HFFc6 (cell line): ENCODE measurements at places on chromosomes 3 and 15. TPM values are rescaled to one million over a fixed set of nuclear protein-coding genes. Genes with fewer than 3 reads are reported as not detected.
A peak's percentile ranks its signal among the peaks of the same experiment; 100 is the strongest.

DNA sequence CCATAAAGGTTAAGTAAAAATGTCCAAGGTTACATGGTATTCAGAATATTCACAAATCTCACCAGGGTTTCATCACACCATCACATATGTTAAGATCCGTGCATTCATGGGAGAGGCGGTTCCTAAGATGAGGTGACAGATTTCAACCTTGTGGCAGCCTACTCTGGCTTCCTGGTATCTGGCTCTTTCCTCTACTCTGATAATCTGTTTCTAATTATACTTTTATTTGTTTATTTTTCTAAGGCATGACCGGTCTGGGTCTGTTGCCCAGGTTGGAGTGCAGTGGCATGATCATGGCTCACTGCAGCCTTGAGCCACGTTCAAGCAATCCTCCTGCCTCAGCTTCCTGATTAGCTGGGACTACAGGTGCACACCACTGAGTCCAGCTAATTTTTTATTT is 34.4 kb downstream of the RAF1 start:
- H3K27ac ChIP-seq = peak overlapping the region; percentile 65
- peak; percentile 53 for DNase-seq
- no peak overlapping the region for H3K4me3 ChIP-seq
- H3K27me3 ChIP-seq = peaks cover 2% of the 10 kb centered on the region; the same call in 1 of the 2 replicates
- peaks cover 46% of the 10 kb centered on the region for H3K4me1 ChIP-seq

ACSBG1 gene
- not detected in 3 replicates for total RNA-seq

GPR62 gene
- 0.08 TPM in 1 of 3 replicates, not detected in the others for total RNA-seq

- peaks cover 34% of the 10 kb centered on the region for H3K4me1 ChIP-seq
- no peak overlapping the region for H3K27ac ChIP-seq
- peak overlapping the region; percentile 87 for H3K4me3 ChIP-seq
- no peak for DNase-seq
Measured at GRCh38 chr3:147393261-147393942, 12.9 kb downstream of the ZIC4 start.

RTP4 gene
- not detected in 2 replicates for total RNA-seq

DNA sequence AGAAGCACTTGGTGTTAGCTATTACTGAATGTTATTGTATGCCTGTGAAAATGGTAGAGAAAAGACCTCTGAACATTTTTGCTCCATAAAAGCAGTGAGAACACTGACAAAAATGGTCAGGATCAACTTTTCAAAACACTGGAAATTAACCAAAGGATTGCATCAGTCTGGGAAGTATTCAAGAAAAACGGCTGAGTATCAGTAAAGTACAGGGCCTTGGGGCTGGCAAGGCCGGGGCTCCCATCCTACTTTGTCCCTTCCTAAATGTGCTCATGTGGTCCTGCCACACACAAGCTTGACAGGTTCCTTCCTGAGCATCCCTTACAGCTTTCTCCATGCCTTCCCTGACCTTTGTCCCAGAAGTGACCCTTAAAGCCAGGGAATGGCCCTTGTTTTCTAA is 84.0 kb downstream of the CFAP20DC start:
- H3K4me1 ChIP-seq = peaks cover 53% of the 10 kb centered on the region
- H3K27me3 ChIP-seq = no peaks in the 10 kb centered on the region
- no peak overlapping the region for H3K4me3 ChIP-seq
- peak overlapping the region; percentile 69 for H3K27ac ChIP-seq
- peaks cover 13% of the 10 kb centered on the region for H3K36me3 ChIP-seq

RASL12 gene
- not detected in 3 replicates for total RNA-seq

- DNase-seq = peak; percentile 2
- H3K4me1 ChIP-seq = peaks cover 21% of the 10 kb centered on the region
- peak overlapping the region; percentile 64; the same call in 1 of the 2 replicates for H3K27ac ChIP-seq
- peak overlapping the region; percentile 40 for H3K4me3 ChIP-seq
- H3K36me3 ChIP-seq = no peaks in the 10 kb centered on the region
- H3K27me3 ChIP-seq = peaks cover 2% of the 10 kb centered on the region
Measured at GRCh38 chr3:141939759-141940158, 63.3 kb downstream of the ATP1B3 start.

CYB561D2 gene
- 22.9 to 25.2 TPM (median 23.2 TPM) in 3 replicates for total RNA-seq

- peak overlapping the region; percentile 93 for H3K27ac ChIP-seq
- peak; percentile 91 for DNase-seq
Measured at GRCh38 chr3:148955544-148956346, 35.6 kb upstream of the GYG1 start.

DNA sequence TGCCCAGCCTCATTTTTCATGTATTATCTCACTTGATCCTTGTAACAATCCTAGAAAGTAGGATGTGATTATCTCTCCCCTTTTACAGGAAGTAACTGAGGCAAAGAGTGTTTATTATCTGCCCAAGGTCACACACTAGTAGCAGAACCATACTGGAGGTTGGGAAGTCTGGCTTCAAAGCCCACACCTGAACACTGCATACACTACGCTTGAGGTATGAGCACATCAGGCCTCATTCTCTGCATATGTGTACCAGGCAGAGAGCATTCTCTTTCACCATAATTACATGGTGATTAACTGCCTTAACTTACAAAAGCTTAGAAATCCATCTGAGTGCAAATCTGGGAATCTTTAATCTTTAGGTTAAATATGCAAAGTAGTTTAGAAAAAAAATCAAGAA is 361.8 kb downstream of the MFSD1 start:
- no peak overlapping the region for H3K4me3 ChIP-seq
- H3K4me1 ChIP-seq = no peaks in the 10 kb centered on the region; the same call in 1 of the 2 replicates
- peaks cover 5% of the 10 kb centered on the region for H3K27me3 ChIP-seq
- DNase-seq = no peak
- H3K27ac ChIP-seq = no peak overlapping the region

TIMP4 gene
- 1.00 TPM in 1 of 2 replicates, not detected in the other for total RNA-seq

ZNF660 gene
- total RNA-seq = 0.05 to 0.42 TPM (median 0.05 TPM) in 3 replicates

DNA sequence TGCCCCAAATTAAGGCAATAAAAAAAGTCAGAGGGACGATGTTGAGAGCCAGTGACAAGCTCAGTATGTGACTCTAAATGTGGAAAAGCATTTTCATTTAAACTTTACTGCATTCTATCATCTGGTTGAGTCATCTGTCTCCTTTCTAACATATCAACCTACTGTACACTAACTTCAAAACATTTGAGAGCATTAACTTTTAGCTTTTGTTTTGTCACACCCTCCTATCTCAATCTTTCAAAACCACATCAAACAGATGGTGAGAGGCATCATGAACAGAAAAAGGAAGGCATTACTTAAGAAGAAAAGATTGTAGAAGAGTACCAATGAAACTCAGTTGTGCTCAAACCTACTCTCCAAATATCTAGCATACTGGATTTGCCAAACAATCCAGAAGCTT is 4.8 kb downstream of the LRRC58 start:
- H3K4me1 ChIP-seq = peaks cover 38% of the 10 kb centered on the region
- H3K36me3 ChIP-seq = peaks cover 38% of the 10 kb centered on the region
- peaks cover 1% of the 10 kb centered on the region; the same call in 1 of the 2 replicates for H3K27me3 ChIP-seq
- no peak overlapping the region for H3K27ac ChIP-seq

- no peaks in the 10 kb centered on the region; the same call in none of the 2 replicates for H3K27me3 ChIP-seq
- H3K36me3 ChIP-seq = peaks cover 8% of the 10 kb centered on the region; the same call in 1 of the 2 replicates
- DNase-seq = no peak
Measured at GRCh38 chr15:84703808-84704207, 12.1 kb downstream of the SEC11A start.

DNA sequence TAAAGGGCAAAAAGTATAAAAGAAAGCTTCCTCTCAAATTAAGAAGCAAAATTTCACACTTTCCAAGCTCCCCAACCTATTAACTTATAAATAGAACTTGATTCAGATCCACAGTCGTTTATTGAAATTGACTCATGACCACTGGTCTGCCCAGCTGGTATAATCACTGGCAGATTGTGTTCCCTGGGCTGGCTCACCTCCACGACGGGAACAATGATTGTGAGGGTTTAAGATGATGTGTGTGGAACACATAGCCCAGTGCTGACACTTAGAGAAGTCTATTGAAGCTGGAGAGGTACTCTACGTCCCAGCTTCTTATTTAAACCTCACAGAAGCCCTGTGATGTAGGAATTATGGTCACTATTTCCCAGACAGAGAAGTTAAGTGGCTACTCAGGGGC is 90.4 kb downstream of the MB21D2 start:
- H3K27me3 ChIP-seq = no peaks in the 10 kb centered on the region; the same call in 1 of the 2 replicates
- H3K27ac ChIP-seq = no peak overlapping the region
- peaks cover 57% of the 10 kb centered on the region for H3K4me1 ChIP-seq
- H3K4me3 ChIP-seq = no peak overlapping the region

DNA sequence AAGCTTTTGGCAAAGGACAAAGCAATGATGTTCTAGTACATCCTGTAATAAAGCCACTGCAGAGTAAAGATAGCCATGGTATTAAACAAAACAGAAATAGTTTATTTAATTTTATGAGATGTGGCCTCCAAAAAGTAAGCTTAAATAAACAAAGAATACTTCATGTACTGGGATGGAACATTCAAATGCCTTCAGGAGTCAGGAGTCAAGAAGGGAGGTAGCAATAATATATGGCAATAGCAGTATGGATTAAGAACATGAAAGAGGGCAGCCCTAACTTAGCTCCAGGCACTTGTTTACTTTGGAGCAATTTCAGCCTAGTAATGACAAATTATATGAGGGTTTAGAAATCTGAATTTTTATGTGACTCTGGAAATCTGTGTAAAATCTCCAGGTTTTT is 343.9 kb upstream of the THRB start:
- H3K27me3 ChIP-seq = no peaks in the 10 kb centered on the region
- H3K4me1 ChIP-seq = no peaks in the 10 kb centered on the region
- H3K36me3 ChIP-seq = no peaks in the 10 kb centered on the region
- H3K4me3 ChIP-seq = no peak overlapping the region
- H3K27ac ChIP-seq = no peak overlapping the region
- no peak for DNase-seq

- H3K4me1 ChIP-seq = peaks cover 89% of the 10 kb centered on the region
- peaks cover 92% of the 10 kb centered on the region for H3K27me3 ChIP-seq
- peak; percentile 78 for DNase-seq
Measured at GRCh38 chr15:39592500-39592899, 11.6 kb downstream of the THBS1 start.

DNA sequence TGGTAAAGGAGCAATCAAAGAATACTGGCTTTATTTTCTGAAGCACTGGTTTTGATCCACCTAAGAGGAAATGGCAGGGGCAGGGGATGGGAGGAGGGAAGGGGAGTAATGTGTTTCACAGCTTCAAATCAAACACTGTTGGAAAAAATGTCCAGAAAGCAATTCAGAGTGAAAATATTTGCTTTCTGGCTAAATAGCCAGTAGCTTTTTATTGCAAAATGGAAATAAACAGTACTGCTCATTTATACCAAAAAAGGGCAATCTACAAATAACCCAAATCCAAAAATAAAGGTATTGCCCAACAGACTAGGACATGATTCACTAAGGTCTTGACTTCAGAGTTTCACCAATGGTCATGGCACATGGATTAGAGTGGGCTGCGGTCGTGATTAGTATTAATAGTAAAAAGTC is 279.3 kb upstream of the THBS1 start:
- peak overlapping the region; percentile 75 for H3K4me3 ChIP-seq
- H3K27me3 ChIP-seq = no peaks in the 10 kb centered on the region
- H3K4me1 ChIP-seq = peaks cover 98% of the 10 kb centered on the region
- peaks cover 12% of the 10 kb centered on the region for H3K36me3 ChIP-seq

PP2D1 gene
- total RNA-seq = not detected in 3 replicates

CADPS gene
- not detected in 3 replicates for total RNA-seq

SPTSSB gene
- total RNA-seq = not detected in 3 replicates

WDR82 gene
- 55.5 to 57.7 TPM (median 57.3 TPM) in 3 replicates for total RNA-seq

DNA sequence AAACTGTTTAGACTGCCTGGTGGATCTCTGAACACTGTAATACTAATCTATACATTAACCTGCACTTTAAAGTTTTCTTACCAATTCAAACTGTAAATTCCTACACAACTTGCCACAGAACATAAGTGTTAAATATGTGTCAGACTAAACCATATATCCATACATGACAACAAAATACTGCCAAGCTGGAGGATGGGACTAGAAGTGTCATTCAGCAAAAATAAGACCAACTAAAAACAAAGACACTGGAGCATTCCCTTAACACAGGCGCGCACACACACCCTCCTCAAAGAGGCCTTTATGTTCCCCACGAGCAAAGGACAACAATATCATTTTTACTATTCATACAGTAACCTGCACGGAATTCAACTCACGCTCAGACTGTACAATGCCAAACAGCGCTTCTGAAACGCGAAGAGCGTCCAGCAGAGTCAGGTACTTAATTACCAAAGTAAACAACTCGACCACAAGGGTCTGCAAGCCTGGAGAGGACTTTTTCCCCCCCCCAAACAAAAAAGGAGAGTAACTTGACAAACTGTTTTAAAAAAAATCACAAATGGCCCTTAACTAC is 1.1 kb downstream of the DCUN1D1 start:
- no peak for DNase-seq
- no peaks in the 10 kb centered on the region for H3K27me3 ChIP-seq
- peak overlapping the region; percentile 76 for H3K27ac ChIP-seq

- no peaks in the 10 kb centered on the region for H3K4me1 ChIP-seq
- no peaks in the 10 kb centered on the region for H3K27me3 ChIP-seq
- DNase-seq = no peak
- peaks cover 5% of the 10 kb centered on the region; the same call in 1 of the 2 replicates for H3K36me3 ChIP-seq
- H3K27ac ChIP-seq = no peak overlapping the region
Measured at GRCh38 chr15:89864958-89865739, 28.6 kb downstream of the AP3S2 start.

GRCh38 chr15:49045751-49046219 is 461 bp downstream of the SECISBP2L start:
- H3K27me3 ChIP-seq = peaks cover 1% of the 10 kb centered on the region
- H3K36me3 ChIP-seq = peaks cover 14% of the 10 kb centered on the region; the same call in 1 of the 2 replicates
- H3K4me1 ChIP-seq = peaks cover 32% of the 10 kb centered on the region

- no peak for DNase-seq
- H3K27ac ChIP-seq = no peak overlapping the region
- no peak overlapping the region for H3K4me3 ChIP-seq
- H3K27me3 ChIP-seq = peaks cover 2% of the 10 kb centered on the region
- H3K4me1 ChIP-seq = no peaks in the 10 kb centered on the region
Measured at GRCh38 chr3:182364723-182365650, 428.3 kb upstream of the ATP11B start.

GRCh38 chr3:89116476-89116875 is 9.1 kb downstream of the EPHA3 start:
- H3K27me3 ChIP-seq = peaks cover 2% of the 10 kb centered on the region; the same call in 1 of the 2 replicates
- no peak for DNase-seq

DNA sequence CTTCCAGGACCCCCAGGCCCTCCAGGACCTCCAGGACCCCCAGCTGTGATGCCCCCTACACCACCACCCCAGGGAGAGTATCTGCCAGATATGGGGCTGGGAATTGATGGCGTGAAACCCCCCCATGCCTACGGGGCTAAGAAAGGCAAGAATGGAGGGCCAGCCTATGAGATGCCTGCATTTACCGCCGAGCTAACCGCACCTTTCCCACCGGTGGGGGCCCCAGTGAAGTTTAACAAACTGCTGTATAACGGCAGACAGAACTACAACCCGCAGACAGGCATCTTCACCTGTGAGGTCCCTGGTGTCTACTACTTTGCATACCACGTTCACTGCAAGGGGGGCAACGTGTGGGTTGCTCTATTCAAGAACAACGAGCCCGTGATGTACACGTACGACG is 22.1 kb upstream of the CMSS1 start:
- H3K27me3 ChIP-seq = peaks cover 2% of the 10 kb centered on the region; the same call in 1 of the 2 replicates
- H3K4me3 ChIP-seq = no peak overlapping the region
- no peak overlapping the region for H3K27ac ChIP-seq
- H3K4me1 ChIP-seq = no peaks in the 10 kb centered on the region

MUC20 gene
- total RNA-seq = 0.14 TPM in 1 of 3 replicates, not detected in the others

GRCh38 chr3:52998771-52999513 is 46.9 kb downstream of the SFMBT1 start:
- H3K27me3 ChIP-seq = no peaks in the 10 kb centered on the region; the same call in none of the 2 replicates
- H3K36me3 ChIP-seq = no peaks in the 10 kb centered on the region
- H3K4me3 ChIP-seq = no peak overlapping the region
- no peak overlapping the region for H3K27ac ChIP-seq
- no peaks in the 10 kb centered on the region for H3K4me1 ChIP-seq
- DNase-seq = no peak
